Fibroblast of upper back skin (primary cell): ENCODE measurements at places on chromosomes 5 and 9.
A peak's percentile ranks its signal among the peaks of the same experiment; 100 is the strongest.

DNA sequence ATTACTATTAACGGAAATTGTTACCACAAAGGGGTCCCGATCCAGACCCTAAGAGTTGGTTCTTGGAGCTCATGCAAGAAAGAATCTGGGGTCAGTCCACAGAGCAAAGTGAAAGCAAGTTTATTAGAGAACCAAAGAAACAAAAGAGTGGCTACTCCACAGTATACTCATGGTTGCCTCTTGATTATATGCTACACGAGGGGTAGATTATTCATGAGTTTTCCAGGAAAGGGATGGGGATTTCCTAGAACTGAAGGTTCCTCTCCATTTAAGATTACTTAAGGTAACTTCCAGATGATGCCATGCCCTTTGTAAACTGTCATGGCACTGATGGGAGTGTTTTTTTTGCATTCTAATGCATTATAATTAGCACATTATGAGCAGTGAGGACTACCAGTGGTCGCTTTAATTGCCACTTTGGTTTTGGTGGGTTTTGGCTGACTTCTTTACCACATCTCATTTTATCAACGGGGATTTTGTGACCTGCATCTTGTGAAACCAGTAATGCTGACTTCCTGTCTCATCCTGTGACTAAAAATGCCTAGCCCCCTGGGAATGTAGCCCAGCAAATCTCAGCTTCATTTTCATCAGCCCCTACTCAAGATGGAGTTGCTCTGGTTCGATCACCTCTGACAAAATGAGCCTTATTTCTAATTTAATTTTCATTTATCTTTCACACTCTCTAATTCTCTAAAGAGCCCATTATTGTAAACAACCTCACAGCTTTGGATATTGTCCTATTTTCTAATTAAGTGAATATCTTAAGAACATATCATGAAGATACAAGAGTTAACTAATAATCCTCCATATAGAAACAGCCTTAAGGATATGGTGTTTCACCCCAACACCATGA, 336.3 kb downstream of the RASEF start:
- no peak for DNase-seq

GRCh38 chr5:29811914-29812679, 1381.4 kb upstream of the CDH6 start:
- no peak for DNase-seq

- no peak for DNase-seq
Measured at GRCh38 chr5:8598356-8598755, 729.4 kb downstream of the MTRR start.

DNA sequence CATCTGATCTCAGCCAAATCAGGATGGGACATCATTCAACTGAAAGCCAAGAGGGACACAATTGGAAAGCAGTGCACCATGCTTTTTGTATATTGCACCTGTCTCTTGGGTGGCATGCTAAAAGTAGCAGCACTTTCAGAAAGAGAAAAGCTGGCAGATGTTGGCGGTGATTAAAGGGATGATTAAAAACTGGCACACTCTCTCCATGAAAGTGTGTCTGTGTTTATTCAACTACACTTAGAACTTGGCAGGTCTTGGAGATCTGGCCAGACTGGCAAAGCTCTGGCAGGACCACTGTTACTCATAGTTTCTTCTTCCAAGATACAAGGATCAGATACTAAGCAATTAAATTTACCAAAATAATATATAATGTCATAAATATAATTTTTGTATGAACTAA, 112.9 kb upstream of the ELAVL2 start:
- DNase-seq = no peak

GRCh38 chr5:78243639-78244038, 50.9 kb downstream of the AP3B1 start:
- peak; percentile 70 for DNase-seq

- no peak for DNase-seq
Measured at GRCh38 chr5:17428176-17428800, 69.7 kb upstream of the TAF11L2 start.

- DNase-seq = no peak
Measured at GRCh38 chr5:56429110-56429561, 196.0 kb upstream of the ANKRD55 start.

DNA sequence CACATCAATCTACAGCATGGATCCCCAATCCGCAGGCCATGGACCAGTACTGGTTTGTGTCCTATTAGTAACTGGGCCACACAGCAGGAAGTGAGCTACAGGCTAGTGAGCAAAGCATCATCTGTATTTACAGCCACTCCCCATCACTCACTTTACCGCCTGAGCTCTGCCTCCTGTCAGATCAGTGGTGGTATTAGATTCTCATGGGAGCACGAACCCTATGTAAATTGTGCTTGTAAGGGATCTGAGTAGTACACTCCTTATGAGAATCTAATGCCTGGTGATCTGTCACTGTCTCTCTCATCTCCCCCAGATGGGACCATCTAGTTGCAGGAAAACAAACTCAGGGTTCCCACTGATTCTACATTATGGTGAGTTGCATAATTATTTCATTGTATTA, 212.7 kb upstream of the FAM174A start:
- no peak for DNase-seq

DNA sequence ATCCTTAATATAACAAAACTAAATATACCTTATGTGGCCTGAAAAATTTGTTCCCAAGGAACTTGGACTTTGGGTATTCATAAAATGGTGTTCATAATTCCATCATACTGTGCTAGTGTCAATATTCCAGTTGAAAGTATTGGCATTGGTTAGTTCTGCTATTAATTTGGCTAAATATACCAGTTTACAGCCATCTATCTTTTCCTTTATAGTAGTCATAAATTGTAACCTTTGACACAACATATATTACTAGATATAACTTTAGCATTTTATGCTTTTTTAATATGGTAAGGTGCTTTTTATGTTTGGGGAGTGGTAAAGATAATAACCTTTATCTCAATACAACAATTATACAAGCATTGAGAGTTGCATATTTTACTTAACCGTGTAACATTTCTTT, 23.7 kb downstream of the SPATA31D1 start:
- DNase-seq = no peak

DNA sequence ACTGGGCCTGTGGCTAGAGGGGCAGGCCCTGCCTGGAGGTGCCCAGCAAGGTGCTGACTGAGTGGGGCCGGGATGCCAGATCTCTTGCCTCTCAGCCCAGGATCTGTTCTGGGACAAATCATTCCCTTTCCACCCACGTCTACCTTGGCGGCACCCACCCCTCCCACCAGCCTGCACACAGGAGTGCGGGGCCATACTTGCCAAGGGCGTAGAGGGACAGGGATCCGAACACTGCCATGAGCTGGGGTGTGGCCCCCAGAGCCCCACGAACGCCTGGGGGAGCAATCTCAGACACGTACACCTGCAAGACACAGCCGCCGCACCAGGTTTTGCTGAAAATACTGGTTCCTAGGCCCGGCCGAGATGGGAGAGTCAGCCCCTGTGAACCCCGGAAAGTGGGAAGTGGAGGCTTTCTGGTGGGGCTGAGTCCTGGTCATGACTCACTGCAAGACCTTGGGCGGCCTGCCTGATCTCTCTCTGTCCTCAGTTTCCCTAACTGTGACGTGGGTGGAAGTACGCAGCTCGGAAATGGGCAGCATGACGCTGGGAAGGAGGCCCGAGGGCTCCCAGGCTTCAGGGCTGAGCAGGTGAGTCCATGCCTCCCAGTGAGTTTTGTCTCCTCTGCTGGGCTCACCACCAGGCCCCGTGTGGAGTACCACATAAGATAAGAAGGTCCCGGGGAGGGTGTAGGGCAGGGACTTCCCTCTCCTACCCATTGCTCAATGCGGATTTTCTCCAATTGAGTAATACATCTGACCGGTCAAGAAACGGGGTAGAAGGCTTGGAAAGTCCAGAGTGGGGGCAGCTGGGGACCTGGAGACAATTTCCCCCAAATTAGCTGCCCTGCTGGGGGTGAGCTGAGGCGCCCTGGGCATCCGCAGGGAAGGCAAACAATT, 2.6 kb downstream of the SLC2A6 start:
- no peak for DNase-seq

DNA sequence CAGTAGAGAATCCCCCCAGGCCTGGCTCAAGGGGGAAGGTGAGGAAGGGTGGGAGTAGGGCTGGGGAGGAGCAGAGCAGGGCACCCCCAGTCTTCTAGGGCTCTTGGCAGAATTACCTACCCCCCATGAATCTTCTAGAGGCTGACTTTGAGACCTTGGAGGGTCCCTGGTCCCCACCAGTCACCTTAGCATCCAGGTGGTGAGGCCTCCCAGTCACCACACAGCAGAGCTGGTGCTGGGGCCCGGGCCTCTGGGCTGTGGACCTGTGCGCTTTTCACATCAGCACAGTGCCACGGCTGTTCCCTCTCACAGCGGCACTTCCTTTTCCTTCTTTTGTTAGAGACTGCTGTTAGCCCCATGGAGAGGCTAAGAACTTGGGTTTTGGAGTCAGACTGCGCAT, 148.6 kb upstream of the PITX1 start:
- DNase-seq = no peak

GRCh38 chr9:31542384-31543055, 841.9 kb upstream of the ACO1 start:
- peak; percentile 11 for DNase-seq

- no peak for DNase-seq
Measured at GRCh38 chr5:103617090-103617489, 54.5 kb upstream of the NUDT12 start.

GRCh38 chr5:65157906-65158603, 323.7 kb downstream of the ADAMTS6 start:
- DNase-seq = peak; percentile 9

GRCh38 chr5:177312649-177313181, 1.0 kb upstream of the MXD3 start:
- DNase-seq = no peak

DNA sequence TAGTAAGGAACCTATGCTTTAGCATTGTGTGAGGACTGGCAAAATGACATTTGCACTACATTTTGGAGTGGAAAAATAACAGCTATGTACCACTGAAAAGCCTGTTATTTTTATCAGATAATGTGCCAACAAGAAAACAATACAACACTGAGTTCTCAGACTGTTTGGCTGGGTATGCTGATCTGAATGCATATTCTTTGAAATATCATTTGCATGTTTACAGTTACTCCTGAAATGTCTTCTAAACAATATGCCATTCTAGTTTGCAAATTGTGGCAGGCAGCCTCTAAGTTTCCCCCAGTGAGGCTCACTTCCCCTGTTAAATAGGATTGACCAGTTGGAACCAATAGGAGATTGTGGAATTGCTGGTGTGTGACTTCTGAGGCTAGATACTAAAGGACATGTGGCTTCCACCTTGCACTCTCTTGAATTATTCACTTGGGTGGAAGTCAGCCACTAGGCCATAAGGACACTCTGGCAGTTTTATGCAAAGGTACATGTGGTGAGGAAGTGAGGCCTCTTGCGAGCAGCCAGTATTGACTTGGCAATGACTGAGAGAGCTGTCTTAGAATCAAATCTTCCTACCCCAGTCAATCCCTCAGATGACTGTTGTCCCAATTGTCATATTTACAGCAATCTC, 250.4 kb upstream of the PCSK5 start:
- no peak for DNase-seq

GRCh38 chr5:75037106-75037505, 15.3 kb downstream of the GCNT4 start:
- DNase-seq = peak; percentile 84

DNA sequence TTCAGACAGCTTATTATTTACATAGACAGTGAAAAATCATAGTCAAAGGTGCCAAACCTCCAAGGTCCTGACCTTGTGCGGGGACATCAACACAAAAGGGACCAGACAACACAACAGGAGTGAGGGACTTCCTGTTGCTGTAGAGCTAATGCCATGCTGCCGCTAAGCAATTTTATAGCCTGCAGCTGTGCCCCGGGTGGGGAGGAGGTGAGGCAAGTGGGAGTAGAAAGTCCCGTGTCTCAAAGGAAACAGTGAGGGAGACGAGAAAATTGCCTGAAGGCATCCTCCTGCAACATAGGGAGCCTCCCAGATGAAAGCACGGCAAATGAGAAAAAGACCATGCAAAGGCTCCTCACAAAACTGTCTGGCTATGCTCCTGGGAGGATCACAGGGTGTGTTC, 58.8 kb downstream of the CAAP1 start:
- no peak for DNase-seq

GRCh38 chr5:172868436-172868923, 34.4 kb downstream of the ERGIC1 start:
- DNase-seq = peak; percentile 84

DNA sequence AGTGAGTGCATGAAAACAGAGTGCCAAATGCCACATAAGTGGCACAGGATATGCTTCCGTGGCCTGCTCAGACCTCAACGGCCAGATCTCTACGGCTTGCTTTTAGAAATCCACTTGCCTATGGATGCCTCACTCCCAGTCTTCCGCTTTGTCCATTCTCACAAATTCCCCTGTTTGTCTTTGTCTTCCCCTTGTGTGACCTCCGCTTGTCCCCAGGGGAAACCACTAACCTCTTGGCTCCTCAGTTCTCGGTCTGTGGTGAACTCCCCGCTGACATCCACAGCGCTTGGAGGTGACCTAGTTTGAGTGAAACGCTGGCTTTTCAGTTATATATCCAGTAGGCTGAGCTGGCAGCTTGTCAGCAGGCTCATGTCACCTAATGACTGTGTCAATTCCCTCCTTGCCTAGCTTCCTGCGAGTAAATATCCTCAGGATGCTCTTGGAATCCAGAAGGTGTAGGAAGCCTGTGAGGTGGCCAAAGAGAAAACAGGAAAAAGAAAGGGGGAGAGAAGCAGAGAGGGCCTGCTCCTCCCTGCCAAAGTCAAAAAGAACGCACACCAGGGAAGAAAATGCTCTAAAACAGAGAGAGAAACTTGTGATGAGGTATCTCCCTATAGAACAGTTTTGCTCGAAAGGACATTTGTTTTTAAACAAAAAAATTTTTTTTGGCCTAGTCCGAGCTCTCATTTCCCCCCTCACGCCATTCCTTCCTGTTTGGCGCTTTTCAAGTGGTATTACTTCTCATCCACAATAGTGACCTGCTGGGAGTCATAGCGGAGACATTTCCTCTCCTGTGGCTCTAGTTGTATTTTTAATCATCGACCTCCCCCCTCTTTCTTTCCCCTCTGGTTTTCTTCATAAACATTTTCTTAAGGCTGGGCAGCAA, 101.6 kb upstream of the SPRY4 start:
- DNase-seq = peak; percentile 52

- DNase-seq = peak; percentile 93
Measured at GRCh38 chr5:78779771-78780616, 131.4 kb upstream of the LHFPL2 start.

DNA sequence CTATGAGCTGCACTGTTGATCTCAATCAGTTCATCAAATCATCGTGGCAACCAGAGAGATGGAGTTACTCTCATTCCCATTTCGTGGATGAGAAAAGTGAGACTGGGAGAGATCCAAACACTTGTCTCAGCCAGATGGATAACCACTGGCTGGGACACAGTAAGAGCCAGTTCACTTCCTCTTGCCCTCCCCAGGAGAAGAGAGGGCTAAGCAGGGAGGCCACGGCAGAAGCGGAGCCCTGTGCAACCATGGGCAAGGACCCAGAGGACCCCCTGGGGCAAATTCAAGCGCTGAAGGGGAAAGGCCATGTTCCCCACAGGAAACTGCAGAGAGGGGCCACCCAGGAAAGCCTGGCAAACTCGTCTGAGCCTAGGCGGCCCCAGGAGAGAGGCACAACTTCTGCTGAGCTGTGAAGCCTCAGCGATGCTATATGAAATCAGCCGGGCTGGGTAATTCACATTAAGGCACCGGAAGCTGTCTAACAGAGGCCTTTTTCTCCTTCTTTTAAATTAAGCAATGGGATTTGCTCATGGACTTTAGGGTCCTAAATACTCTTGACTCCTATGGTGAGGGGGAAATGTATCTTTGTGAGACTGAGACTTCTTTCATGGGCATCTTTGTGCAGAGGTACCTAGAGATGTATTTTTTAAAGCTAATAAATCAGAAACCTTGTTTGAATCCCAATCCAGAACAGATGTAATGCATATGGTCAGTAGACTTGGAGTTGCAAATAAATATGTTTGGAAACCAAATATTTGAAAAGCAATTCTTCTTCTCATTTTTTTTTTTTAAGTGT, 137.1 kb upstream of the SMIM23 start:
- peak; percentile 46 for DNase-seq
